ENCODE measurements at places on chromosomes 2 and 18.

DNA sequence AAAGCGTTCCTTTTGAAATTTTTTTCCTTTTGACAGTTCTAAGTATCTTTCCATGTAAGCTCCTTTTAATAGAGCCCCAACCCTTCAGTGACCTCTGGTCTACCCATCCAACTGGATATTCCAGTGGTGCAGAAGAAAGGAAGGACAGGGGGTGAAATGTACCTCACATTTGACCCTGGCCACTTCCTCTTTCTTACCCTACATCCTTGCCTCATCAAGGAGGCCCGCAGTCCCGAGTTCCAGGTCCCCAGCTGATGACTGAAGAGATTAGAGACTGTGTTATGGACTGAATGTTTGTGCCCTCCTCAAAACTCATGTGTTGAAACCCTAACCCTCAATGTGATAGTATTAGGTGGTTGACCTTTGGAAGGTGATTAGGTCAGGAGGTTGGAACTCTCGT is 158.1 kb downstream of the RBM43 start:
- DNase-seq: no peak

- peak; percentile 73 for DNase-seq
Measured at GRCh38 chr2:13662055-13662454, 945.3 kb downstream of the TRIB2 start.

- no peak for DNase-seq
Measured at GRCh38 chr2:63465633-63466032, 122.6 kb downstream of the WDPCP start.

GRCh38 chr2:60047944-60048525 is 505.4 kb downstream of the BCL11A start:
- no peak for DNase-seq

DNA sequence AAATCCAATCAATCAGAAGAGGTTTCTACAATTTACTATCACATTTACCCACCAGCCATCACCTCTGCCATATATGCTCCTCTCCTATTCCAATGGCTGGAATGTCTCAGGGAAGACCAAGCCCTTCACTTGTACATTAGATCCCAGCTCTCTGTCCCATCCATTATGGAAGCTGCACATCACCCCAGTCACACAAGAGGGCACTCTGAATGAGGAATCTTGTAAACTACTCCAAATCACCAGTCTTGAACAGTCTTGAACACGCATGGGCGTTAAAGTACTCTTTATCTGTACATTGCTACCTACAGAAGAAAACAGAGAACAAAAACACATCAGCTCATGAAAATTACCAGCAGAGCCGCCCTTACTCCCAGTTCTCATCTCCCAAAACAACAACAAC is 38.7 kb downstream of the ZC3H8 start:
- DNase-seq: peak; percentile 57

- peak; percentile 40 for DNase-seq
Measured at GRCh38 chr2:27021253-27022049, 11.3 kb upstream of the TMEM214 start.

DNA sequence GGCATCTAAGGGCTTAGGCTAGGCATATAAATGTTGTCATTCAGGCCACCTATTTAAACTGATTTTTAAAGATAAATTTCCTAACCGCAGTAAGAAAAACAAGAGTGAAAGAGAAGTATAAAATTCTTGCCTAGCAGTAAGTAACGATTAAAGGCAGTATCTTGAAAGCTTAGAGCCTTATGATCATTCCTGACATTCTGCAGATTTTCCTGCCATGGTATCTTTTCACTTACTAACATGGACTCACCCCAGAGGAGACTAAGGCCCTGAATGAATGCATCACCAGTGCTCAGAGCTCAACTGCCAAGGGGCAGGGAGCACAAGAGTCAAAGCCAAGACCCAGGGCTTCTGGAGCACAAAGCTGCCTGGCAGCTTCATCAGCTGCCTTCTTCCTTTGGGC is 133.1 kb downstream of the GCA start:
- peak; percentile 11 for DNase-seq

DNA sequence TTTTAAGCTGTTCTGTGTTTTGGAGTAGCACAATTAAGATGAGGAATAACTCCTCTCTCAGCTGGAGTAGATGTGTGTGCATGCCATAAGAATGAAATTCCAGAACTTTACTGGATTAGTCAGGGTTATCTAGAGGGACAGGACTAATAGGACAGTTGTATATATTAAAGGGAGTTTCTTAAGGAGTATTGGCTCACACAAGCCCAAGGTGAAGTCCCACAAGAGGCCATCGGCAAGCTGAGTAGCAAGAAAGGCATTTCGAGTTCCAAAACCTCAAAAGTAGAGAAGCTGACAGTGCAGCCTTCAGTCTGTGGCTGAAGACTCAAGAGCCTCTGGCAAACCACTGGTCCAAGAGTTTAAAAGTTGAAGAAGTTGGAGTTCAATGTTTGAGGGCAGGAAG is 113.7 kb downstream of the RIT2 start:
- DNase-seq: peak; percentile 20

- no peak for DNase-seq
Measured at GRCh38 chr2:194672994-194673393, 984.0 kb upstream of the SLC39A10 start.

Data from cardiac fibroblast (primary cell).